Activated CD4-positive, alpha-beta T cell treated with anti-CD3 and anti-CD28 coated beads for 24 hours (primary cell): ENCODE measurements at places on chromosomes 2 and 18.

DNA sequence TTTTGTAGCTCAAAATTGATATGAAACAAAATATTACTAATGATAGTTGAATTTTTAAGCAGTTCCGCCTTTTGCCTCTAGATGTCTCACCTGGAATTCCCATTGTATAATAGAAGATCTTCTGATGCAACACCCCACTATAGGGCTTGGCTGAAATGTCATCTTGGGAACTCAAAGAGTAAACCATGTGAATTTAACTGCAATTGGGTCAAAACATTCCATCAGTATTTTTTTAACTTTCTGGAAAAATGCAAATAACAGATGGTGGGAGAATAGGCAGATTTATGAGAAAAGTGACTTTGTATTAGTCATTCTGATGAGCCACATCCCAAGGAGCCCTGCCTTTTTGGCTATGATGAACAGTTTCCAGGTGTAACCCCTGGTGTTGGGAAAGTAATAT is 489.9 kb downstream of the NYAP2 start:
- peak; percentile 0 for DNase-seq

DNA sequence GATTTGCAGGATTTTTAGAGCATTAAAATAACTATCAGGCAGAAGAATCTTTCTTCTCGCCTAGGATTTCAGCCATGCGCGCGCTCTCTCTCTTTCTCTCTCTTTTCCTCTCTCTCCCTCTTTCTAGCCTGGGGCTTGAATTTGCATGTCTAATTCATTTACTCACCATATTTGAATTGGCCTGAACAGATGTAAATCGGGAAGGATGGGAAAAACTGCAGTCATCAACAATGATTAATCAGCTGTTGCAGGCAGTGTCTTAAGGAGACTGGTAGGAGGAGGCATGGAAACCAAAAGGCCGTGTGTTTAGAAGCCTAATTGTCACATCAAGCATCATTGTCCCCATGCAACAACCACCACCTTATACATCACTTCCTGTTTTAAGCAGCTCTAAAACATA is 137.0 kb downstream of the MEIS1 start:
- DNase-seq: no peak

DNA sequence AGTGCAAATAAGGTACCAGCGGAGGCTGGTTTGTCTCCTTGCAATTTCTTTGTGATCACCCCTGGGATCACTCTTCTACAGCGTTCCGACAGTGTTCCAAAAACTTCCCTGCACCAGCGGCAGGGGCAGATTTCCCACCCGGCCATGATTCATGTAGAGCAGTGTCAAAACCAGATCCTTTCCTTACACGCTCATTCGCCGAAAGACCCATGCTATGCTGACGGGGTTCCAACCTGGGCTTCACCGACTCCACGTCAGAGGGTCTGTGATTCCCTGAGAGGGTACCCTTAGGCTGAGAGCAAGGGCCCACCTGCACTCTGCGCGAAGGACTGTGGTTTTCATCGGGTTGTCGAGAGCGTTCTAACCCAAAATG is 423 bp upstream of the TTC27 start:
- DNase-seq: peak; percentile 9

DNA sequence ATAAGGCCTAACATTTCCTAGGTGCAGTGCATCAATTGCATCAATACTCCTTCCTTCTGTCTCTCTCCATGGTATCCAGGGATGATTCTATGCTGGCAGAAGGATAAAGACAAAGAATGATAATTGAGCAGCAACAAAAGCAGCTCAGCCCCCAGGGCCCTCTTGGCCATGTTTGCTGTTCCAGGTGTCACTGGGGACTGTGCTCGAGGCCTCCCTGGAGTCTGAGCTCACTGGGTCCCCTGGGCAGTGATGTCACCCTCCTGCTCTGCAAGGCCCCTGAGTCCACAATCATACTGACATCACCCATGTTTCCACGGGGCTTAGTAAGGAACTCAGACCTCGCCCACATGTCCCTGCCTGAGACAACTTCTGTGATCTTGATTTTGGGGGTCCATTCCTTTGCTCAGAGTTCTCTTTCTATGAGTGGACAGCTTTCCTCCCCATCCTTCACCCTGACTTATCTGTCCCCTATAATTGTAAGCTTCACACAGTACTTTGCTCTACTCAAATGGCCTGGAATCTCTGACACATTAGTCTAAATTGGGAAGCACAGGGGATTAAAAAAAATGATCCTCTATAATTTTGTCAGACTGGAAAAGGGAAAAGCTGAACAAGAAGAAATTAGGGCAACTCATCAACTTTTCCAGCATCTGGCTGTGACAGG is 15.8 kb upstream of the EXOC6B start:
- no peak for DNase-seq

DNA sequence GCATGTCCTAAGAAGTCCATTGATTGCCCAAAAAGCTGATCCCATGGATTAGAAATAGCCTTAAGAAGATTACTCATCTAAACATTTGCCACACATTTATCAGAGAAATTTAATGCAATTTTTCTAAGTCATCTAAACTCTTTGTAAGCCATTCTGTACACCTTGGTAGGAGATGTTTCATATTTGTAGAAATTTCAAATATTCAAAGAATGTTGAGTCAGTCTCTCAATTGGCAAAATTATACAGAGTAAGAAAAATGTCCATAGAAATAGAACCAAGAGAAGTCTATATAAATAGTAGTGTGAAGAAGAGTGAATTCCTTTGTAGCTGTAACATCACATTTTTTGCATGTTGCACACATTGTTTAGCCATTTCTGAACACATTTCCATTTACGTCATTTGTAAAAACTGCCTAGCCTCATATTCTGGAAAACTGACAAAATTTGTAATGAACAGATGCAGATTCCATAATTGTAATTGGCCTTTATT is 128.6 kb downstream of the MSTN start:
- no peak for DNase-seq

DNA sequence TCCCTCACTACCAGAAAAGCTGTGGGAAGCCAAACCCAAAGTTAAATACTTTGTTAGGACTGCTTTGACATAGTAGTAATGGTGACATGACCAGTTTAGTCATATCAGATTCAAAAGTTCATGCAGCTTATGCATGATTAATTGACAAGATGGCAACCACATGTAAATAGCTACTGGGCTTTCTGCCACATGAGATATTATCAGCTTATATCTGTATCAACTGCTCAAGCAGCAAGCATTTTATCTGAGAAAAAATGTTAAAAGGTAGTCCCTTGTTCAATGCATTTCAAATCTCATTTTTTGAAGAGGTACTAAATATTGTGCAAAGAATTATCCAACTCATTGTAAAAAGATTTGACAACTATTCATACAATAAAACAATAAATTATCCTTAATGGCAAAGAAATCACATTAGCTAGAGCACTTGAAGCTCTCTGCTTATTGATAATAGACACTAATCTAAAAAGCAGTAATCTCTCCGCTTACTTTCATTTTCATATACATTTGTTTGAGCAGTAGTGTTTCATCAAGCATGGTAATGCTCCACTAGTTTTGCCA is 993.6 kb upstream of the NXPH2 start:
- no peak for DNase-seq

- no peak for DNase-seq
These were observed 119.3 kb downstream of the ABCA12 start for GRCh38 chr2:215019085-215019484.

- no peak for DNase-seq
These were observed 259.7 kb downstream of the CMPK2 start for GRCh38 chr2:6605836-6606505.

GRCh38 chr2:234678711-234679110 is 181.8 kb upstream of the ARL4C start:
- no peak for DNase-seq

DNA sequence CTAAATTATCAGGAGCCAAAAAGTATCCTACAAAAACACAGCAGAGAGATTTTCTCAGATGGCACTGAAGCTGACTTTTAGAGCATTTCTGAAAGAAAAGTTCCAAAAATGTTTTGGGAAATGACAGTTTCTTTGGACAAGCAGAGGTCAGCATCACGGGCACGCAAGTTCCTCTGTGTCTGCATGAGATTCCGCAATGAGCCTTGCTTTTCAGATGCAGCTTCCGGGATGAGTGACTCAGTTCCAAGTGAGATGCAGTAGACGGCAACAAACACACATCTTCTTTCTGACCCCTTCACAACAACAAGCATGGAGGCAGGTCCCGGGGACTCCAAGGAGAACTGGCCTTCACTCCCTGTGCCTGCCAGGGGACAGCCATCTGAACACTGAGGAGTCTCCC is 76.6 kb downstream of the EIPR1 start:
- DNase-seq: no peak

DNA sequence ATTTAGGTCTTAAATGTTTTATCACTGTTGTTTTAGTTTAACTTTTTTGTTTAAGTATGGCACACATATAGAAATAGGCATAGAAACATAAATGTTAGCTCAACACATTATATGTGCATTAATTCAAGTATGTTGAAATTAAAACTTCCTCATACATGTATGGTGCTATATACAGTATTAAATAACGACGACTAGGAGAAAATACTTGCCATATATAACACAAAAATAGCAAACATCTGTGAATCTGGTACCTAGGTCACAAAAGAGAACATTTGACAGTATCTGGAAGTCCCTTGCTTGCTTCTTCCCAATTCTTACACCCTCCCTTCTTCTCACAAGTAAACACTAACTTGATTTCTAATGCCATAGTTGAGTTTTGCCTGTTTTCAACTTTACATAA is 38.4 kb downstream of the ZNF638 start:
- no peak for DNase-seq
